ENCODE measurements at places on chromosomes 11 and 22.

GRCh38 chr11:31441296-31441695 is 68.1 kb downstream of the IMMP1L start:
- no peak for DNase-seq

- no peak for DNase-seq
Observed at GRCh38 chr11:35088676-35089075, 50.3 kb upstream of the CD44 start.

DNA sequence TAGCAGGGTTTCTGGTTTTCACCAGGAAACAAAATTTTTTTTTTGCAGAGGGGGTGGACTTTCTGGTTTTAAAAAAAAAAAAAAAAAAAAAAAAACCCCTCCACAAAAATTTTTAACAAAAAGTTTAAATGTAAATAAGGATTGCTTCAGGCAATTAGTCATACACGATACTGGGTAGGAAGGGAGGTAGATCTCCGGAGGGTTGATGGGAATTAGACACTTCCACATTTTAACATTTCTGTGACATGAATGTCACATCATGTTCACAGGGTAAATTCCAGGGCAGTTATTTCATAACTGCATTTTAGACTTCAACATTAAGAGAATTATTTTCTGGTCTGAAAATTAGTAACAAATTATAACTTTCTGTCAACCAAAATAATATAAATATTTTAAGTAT is 15.9 kb downstream of the NUP98 start:
- DNase-seq: no peak

DNA sequence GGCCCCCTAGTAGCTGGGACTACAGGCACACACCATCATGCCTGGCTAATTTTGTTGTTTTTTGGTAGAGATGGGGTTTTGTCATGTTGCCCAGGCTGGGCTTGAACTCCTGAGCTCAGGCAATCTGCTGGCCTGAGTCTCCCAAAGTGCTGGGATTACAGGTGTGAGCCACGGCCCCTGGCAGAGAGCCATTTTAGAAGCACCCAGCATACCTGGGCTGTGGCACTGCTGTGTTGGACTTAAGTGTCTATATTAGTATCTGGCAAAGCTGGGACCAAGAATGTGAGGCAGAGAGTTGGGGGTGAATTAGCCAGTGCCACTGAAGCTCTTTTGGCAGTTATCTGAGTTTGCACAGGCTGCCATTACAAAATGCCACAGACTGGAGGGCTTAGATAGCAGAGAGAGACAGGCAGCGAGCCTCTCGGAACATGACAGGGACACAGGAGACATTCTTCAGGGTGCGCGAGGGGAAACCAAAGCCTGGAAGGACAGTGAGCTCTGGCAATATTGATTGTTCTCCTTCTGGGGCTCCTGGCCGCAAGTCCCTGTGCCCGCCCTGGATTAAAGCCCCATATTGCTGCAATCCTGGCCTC is 87.7 kb upstream of the ALX4 start:
- no peak for DNase-seq

- DNase-seq: peak; percentile 59
Observed at GRCh38 chr11:117443266-117444186, 115.9 kb downstream of the CEP164 start.
